ENCODE measurements at places on chromosomes 5 and 9.

- no peak for DNase-seq
These were observed 371.3 kb downstream of the ACTL7B start for GRCh38 chr9:108484468-108484867.

GRCh38 chr9:113682297-113682771 lies 193.8 kb upstream of the ZNF618 start:
- DNase-seq = peak; percentile 91

GRCh38 chr5:14009575-14009974 lies 65.1 kb upstream of the DNAH5 start:
- DNase-seq = no peak

GRCh38 chr9:94250456-94250855 lies 8.6 kb upstream of the ZNF169 start:
- no peak for DNase-seq

DNA sequence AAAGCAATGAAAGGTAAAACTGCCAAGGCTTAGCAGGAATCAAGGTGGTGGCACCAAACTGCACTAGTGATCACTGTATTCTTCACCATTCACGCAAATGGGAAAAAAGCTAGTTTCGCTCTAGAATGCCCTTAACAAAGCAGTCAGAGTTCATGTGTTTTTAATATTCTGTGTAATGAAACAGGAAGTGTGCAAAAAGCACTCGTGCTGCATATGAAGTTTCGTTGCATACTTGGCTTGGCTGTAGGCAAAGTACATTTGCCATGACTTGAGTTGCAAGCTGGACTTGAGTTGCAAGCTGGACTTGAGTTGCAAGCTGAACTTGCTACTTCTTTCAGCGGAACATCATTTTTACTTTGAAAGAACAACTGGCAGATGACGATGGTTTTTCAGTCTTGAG lies 55.4 kb downstream of the FOXI1 start:
- DNase-seq = peak; percentile 39

DNA sequence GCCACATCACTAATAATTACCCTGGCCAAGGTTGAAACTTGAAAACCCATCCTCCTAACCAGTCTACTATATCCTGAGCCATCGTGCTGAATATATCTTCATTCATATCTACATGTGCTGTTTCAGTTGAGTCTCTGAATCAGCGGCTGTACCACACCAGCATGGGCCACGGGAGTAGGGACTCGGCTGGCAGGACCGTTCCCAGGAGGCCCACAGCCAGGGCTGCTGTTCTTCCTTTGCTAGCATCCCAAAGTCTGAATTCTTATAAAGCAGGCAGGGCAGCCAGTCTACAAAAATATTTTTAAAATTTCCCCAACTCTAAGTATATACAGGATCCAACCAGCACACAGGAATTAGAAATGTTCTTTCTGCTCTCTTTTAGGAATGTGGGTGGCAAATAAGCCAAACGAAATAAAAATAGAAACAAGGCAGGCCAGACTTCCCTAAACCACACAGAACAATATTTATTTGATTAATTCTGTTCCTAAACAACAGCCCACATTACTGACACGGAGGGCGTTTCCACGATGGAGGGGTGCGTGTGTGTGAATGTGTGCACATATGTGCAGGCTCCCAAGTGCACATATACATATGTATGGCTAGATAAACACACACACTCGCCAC lies 42.8 kb upstream of the EQTN start:
- DNase-seq = no peak
